ENCODE measurements at places on chromosomes 13 and 19. TPM values are rescaled to one million over a fixed set of nuclear protein-coding genes. Genes with fewer than 3 reads are reported as not detected.

The CACNG7 gene
- total RNA-seq = not detected

The RFX1 gene
- total RNA-seq = 2.1 TPM

The KIR2DL4 gene
- total RNA-seq = not detected

The ZNF541 gene
- total RNA-seq = not detected

The ZNF790 gene
- 9.2 TPM for total RNA-seq

All from sigmoid colon (tissue), 7 donors.